ENCODE measurements at places on chromosomes 12 and 14.

DNA sequence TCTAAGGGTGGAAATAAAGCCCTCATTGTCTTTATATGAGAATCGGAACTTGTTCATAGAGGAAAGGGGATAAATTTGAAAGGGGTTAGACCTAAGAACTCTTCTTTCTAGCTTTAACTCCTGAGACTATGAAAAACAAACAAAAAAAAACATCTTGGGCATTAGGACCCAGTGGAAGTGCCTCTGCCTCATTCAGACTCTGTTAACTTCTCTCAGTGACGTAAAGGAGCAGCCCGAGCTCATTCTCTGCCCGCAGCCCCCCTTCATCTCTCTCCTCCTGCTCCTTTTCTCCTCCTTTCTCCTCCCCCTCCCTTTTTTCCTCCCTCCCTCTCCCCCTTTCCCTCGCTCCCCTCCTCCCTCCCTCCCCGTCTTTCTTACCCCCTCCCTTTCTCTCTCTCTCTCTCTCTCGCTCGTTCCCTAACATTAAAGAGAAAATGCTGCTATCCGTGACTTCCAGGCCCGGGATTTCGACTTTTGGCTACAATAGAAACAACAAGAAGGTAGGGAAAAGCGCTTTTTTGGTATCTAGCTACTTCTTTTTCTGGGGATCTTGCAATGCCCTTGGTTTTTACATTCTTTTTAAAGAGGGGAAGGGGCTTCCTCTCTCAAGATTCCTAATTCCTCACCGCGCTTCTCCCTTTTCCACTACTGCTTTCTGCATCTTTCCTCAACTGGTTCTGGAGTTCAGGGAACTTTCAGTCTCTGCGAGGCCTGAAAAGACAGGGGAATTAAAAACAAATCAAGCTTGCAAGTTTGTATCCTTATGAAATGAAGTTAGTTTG lies at the start of gene RBMS2:
RBMS2 (plus strand) TSS at position 231 of the 782 bp plus-strand sequence; CDS start at position 435, 204 bp downstream.
- peak; percentile 97 for DNase-seq

GRCh38 chr12:121345151-121345815 lies 6.9 kb downstream of the ANAPC5 start:
- no peak for DNase-seq

DNA sequence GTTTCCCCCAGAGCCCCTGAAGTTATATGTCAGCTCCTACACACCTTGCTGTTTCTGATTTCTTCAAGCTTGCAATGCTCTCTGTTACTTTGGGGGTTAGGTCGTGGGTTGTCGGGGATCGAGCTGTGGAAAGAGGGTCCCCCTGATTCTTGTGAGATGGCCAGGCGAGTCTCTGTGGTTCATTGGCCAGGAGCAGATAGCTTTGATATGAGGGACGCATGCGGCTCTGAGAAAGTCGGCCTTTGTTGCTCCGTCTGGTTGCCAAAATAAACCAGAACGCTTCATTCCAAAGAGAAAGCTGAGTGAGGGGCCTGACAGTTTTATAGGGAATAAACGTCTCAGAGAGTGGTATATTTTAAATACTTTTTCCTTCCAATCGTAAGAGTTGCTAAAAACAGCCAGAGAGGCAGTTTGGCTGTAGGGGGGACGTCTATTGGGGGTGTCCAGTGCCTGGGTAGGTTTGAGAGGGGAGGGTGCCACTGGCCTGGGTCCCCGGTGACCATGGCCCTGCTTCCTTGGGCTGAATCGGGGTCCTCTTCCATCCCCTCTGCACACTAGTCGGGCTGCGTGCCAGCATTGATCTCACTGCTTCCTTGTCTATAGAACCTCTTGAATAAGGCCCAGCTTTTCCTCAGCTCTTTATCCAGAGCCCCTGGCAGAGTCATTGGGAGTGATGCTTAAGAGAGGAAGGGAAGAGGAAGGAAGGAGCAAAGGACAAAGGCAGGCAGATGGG lies 18.9 kb downstream of the CCND2 start:
- no peak for DNase-seq

- no peak for DNase-seq
These were observed 29.2 kb downstream of the GALNT16 start for GRCh38 chr14:69288956-69289705.

GRCh38 chr12:42468341-42468821 lies 121.2 kb downstream of the PRICKLE1 start:
- DNase-seq, result no peak

GRCh38 chr14:34331728-34332623 lies 130.1 kb downstream of the SPTSSA start:
- DNase-seq, result peak; percentile 62

- no peak for DNase-seq
These were observed 111.9 kb downstream of the NTS start for GRCh38 chr12:85985996-85986395.

DNA sequence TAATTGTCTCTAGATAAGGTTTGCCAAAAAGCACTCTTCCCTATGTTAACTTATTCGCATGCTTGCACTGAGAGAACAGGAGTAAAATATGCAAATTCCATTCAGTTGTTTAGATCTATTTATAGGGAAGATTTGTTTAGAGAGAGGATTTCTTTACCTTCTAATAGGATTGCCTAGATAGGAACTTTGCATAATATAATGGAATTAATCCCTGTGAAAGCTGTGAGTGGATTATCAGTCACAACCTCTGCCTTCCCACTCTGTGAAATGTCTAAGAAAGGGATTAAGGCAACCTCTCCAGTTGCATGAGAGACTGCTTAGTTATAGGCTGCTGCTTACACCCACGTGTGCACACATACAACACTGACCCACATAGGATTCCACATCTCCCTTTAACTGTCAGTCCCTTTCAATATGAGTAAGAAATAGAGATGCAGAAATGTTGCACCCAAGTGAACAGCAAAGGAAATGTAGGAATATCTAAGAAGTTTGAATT lies 83.2 kb downstream of the ALG10B start:
- DNase-seq, result no peak

GRCh38 chr12:64229796-64230195 lies 7.7 kb upstream of the KICS2 start:
- DNase-seq, result no peak

DNA sequence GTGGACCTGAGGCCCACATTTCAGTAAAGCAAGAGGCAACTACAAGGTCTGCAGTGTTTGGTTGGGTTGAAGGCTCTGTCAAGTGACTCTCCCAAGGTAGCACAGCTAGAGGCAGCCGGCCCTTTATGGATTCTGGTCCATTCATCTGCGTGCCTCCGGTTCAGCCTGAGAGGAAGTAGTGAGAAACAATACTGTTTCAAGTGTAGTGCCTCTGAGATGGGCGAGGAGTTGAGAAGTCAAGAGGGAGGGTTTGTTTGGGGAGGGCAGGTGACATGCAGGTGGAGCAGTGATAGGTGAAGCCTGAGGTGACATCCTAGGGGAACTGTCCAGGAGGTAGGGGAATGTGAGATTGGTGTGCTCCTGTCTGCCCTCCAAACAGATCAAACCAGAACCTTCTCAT lies 933.5 kb downstream of the VRK1 start:
- DNase-seq, result no peak

GRCh38 chr14:101862711-101863110 lies 101.2 kb downstream of the PPP2R5C start:
- peak; percentile 86 for DNase-seq

DNA sequence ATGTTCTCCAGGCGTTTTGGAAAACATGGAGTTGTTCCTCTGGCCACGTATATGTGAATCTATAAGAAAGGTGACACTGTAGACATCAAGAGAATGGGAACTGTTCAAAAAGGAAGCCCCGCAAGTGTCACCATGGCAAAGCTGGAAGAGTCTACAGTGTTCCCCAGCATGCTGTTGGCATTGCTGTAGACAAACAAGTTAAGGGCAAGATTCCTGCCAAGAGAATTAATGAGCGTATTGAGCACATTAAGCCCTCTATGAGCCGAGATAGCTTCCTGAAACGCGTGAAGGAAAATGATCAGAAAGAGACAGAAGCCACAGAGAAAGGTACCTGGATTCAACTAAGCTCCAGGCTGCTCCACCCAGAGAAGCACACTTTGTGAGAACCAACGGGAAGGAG lies 92.5 kb upstream of the EIF5 start:
- no peak for DNase-seq

- peak; percentile 92 for DNase-seq
These were observed 130.7 kb upstream of the HIF1A start for GRCh38 chr14:61564618-61565091.

DNA sequence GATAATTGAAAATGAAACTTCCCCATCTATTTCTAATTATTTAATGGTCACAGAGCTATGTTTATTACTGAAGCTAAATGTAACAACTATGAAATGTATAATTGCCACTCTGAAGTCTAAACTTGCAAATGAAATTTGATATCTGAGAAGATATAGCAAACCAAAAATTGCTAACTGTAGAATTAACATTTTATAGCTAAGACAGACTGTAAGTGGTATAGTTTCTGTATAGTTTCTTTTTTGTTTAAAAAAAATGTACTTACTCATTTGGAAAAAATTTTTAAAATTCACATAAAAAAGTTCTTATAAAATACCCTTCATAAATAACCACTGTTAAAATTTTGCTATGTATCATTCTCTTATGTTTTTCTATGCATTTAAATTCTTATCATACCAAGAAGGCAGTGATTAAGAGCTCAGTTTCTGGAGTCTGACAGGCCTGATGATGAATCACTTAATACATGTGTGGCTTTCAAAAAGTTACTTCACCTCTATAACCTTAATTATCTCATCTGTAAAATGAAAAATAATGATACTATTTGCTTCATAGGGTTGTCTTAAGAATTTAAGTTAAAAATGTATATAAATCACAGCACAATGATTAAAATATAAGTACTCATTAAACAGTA lies 214.7 kb upstream of the GARIN2 start:
- peak; percentile 7 for DNase-seq

DNA sequence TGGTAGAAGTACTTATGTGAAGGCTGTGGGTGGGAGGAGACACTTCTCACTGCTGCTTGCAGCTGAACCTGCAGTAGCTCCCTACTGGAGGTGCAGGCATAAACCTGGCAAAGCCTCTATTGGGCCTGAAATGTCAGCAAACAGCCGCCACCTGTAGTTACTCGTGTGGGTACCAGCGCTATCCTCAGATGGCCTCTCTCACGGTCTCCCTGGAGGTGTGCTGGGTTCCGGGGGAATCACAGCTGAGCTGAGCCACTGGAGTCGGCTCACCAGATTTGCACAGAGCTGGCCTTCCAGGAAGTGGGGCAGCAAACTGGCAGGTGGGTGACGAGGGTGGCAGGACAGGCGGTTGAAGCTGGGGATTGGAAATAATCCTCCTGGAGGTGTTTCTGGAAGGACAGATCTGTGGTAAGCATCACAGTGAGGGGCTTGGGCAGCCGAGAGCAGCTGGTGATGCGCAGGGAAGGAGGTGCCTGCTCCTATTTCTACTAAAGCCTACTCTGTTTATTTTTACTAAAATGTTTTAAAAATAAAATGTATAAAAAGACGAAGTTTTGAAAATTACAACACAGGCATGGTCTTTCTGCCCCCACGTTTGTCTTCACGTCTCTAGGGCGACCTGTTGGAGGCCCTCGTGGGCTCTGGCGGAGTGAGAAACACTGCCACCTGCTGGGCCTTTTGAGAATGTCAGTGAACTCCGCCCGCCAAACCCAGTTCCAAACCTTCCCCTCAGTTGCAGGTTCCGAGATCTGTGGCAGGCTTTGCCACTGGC lies 67.8 kb upstream of the PLEKHG3 start:
- peak; percentile 58 for DNase-seq

DNA sequence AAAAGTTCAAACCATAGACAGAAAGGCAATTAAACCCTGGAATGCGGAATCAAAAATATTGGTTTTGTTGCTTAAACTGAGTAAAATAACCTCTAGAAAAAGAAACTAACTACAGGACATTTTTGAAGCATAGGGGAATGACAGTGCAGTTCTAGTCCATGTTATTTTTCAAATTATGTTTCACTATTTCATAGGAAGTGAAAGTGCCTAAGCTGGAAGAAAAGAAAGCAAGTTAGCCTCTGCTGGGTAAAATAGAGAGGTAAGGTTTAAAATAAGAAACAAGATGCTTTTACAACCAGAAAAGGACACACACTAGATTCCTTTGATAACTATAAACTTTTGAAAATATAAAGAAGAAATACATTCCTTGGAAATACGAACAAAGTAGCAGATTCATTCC lies 1.1 kb downstream of the CLECL1 start:
- no peak for DNase-seq

- no peak for DNase-seq
These were observed 24.4 kb downstream of the FBXW8 start for GRCh38 chr12:116934908-116935705.

DNA sequence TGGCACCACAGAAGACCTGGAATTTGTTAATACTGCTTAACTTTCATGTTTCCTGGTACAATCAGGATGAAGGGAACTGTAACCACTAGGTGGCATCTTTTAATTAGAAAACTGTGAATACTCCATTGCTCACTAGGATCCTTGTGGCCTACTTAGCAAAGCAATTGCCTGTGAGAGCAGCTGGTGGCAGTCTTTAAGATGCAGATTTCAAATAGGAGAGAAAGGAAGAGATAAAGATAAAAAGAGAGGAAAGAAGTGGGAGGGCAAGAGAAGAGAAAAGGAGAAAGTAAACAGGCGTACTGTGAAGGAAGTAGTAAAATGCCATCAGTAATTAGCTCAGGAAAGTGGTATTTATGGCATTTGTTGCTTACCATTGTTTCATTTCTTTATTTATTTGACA lies 114.5 kb downstream of the RAD51B start:
- peak; percentile 82 for DNase-seq

DNA sequence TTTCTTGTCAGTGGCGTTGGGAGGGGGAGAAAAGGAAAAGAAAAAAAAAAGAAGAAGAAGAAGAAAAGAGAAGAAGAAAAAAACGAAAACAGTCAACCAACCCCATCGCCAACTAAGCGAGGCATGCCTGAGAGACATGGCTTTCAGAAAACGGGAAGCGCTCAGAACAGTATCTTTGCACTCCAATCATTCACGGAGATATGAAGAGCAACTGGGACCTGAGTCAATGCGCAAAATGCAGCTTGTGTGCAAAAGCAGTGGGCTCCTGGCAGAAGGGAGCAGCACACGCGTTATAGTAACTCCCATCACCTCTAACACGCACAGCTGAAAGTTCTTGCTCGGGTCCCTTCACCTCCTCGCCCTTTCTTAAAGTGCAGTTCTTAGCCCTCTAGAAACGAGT lies 1.9 kb downstream of the ASCL1 start:
- DNase-seq, result no peak

- peak; percentile 13 for DNase-seq
These were observed 7.3 kb downstream of the TTC7B start for GRCh38 chr14:90808759-90809529.

DNA sequence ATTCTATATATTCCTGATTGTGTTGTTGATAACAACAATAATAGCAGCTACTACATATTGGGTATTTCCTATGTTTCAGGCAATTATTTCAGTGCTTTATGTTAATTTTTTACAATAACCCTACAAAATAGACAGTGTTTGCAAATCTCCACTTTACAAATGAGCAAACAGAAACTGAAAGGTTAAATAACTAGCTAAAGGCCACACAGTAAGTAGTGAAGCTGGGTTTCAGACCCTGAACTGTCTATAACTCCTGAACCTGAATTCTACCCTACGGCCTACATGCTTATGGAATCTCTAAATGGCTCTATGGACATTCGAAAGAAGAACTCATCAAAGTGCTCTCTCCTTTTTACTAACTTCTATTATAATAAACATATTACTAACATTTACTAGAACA lies 19.7 kb upstream of the NUDT4 start:
- no peak for DNase-seq

GRCh38 chr12:44711736-44712135 lies 164.4 kb downstream of the NELL2 start:
- no peak for DNase-seq

- DNase-seq, result no peak
These were observed 58.2 kb downstream of the GALNT9 start for GRCh38 chr12:132270969-132271754.

GRCh38 chr12:103128862-103129501 lies 171.5 kb downstream of the ASCL1 start:
- no peak for DNase-seq
